ENCODE measurements at places on chromosomes 4 and X. TPM values are rescaled to one million over a fixed set of nuclear protein-coding genes. Genes with fewer than 3 reads are reported as not detected.

The CSAG3 gene
- polyA plus RNA-seq: not detected

The DMRTC1B gene
- polyA plus RNA-seq: 15.3 TPM

The ARHGEF38 gene
- 1.3 TPM for polyA plus RNA-seq

The MTNR1A gene
- 1.2 TPM for polyA plus RNA-seq

The TAF7L gene
- 0.24 TPM for polyA plus RNA-seq

The PAK3 gene
- polyA plus RNA-seq: 62.4 TPM

The PARM1 gene
- polyA plus RNA-seq: 16.0 TPM

The DRD5 gene
- polyA plus RNA-seq: 2.6 TPM

The SLC10A4 gene
- polyA plus RNA-seq: 7.9 TPM

The ETDA gene
- not detected for polyA plus RNA-seq

The JAKMIP1 gene
- polyA plus RNA-seq: 29.7 TPM

The NSG1 gene
- 362 TPM for polyA plus RNA-seq

The RAI2 gene
- polyA plus RNA-seq: 14.5 TPM

The PRRG3 gene
- 10.3 TPM for polyA plus RNA-seq

The BRS3 gene
- polyA plus RNA-seq: 0.51 TPM
